Right renal pelvis (tissue), 4 donors: ENCODE measurements at places on chromosomes 2 and 18. TPM values are rescaled to one million over a fixed set of nuclear protein-coding genes. Genes with fewer than 3 reads are reported as not detected.

HOXD3 gene
- 30.0 TPM for polyA plus RNA-seq

GLI2 gene
- polyA plus RNA-seq = 9.6 TPM

CNGA3 gene
- not detected for polyA plus RNA-seq

FMNL2 gene
- 98.2 TPM for polyA plus RNA-seq

GPAT2 gene
- polyA plus RNA-seq = 3.2 TPM

GAL3ST2 gene
- 0.18 TPM for polyA plus RNA-seq

CAPG gene
- 127 TPM for polyA plus RNA-seq
